PC-3 (cell line): ENCODE measurements at places on chromosomes 11 and 22. TPM values are rescaled to one million over a fixed set of nuclear protein-coding genes. Genes with fewer than 3 reads are reported as not detected.

- no peaks in the 10 kb centered on the region for H3K27me3 ChIP-seq
- H3K4me3 ChIP-seq = no peak overlapping the region
- no peak overlapping the region for H3K27ac ChIP-seq
- no peaks in the 10 kb centered on the region for H3K4me1 ChIP-seq
- no peak for DNase-seq
Measured at GRCh38 chr22:20559174-20559760, 51.9 kb downstream of the MED15 start.

RPS19BP1 gene
- 253 and 320 TPM in 2 replicates for total RNA-seq

GRCh38 chr11:58731819-58732218, at the start of gene GLYAT:
Gene GLYAT, minus strand, starts transcription at chr11:58731943. Its CDS starts 7,447 bp downstream, at chr11:58724496.
- H3K27me3 ChIP-seq = peaks cover 35% of the 10 kb centered on the region
- H3K36me3 ChIP-seq = no peaks in the 10 kb centered on the region
- DNase-seq = no peak
- no peak within 1 kb of the TSS for H3K27ac ChIP-seq
- H3K4me1 ChIP-seq = no peaks in the 10 kb centered on the region

GRCh38 chr22:20181884-20182236, 31.0 kb upstream of the CCDC188 start:
- DNase-seq = no peak
- no peaks in the 10 kb centered on the region for H3K36me3 ChIP-seq
- H3K4me1 ChIP-seq = no peaks in the 10 kb centered on the region
- no peak overlapping the region for H3K27ac ChIP-seq
- H3K27me3 ChIP-seq = no peaks in the 10 kb centered on the region

MMP1 gene
- total RNA-seq = 6.5 and 7.3 TPM in 2 replicates

DNA sequence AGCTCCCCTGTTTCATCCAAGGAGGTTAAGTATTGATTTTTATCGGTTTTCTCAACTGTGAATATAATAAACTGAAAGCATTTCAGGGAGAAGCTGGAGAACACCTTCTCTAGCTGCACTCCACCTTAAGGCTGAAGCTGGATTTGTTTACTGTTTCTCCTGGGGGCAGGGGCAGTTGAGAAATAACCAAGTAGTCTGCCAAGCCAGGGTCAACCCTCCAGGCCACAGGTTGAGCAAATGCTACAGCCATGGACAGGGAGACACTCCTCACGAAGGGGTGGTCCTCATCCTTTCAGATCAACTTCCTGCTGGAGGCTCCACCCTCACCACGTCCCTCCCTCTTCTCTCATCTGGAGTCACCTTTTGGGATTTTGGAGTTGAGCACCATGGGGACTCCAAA, at the start of gene TTC36:
TTC36 (plus strand) TSS at position 366 of the 400 bp plus-strand sequence; CDS start at position 387, 21 bp downstream.
- peaks cover 17% of the 10 kb centered on the region for H3K4me1 ChIP-seq
- DNase-seq = no peak
- peaks cover 10% of the 10 kb centered on the region for H3K36me3 ChIP-seq
- no peaks in the 10 kb centered on the region for H3K27me3 ChIP-seq
- no peak within 1 kb of the TSS for H3K4me3 ChIP-seq
- no peak within 1 kb of the TSS for H3K27ac ChIP-seq
